Activated CD8-positive, alpha-beta T cell treated with anti-CD3 and anti-CD28 coated beads, Interleukin-2, amount 10 ng/mL, durations not matched to agents 7 days and 5 days (primary cell): ENCODE measurements at places on chromosomes 7 and 10. TPM values are rescaled to one million over a fixed set of nuclear protein-coding genes. Genes with fewer than 3 reads are reported as not detected.
A peak's percentile ranks its signal among the peaks of the same experiment; 100 is the strongest.

- no peak for DNase-seq
Measured at GRCh38 chr7:139109983-139110411, 477 bp upstream of the ZC3HAV1 start.

- no peak for DNase-seq
Measured at GRCh38 chr10:33739031-33739430, 404.6 kb upstream of the NRP1 start.

Gene TET1
- total RNA-seq, result 3.3 TPM

DNA sequence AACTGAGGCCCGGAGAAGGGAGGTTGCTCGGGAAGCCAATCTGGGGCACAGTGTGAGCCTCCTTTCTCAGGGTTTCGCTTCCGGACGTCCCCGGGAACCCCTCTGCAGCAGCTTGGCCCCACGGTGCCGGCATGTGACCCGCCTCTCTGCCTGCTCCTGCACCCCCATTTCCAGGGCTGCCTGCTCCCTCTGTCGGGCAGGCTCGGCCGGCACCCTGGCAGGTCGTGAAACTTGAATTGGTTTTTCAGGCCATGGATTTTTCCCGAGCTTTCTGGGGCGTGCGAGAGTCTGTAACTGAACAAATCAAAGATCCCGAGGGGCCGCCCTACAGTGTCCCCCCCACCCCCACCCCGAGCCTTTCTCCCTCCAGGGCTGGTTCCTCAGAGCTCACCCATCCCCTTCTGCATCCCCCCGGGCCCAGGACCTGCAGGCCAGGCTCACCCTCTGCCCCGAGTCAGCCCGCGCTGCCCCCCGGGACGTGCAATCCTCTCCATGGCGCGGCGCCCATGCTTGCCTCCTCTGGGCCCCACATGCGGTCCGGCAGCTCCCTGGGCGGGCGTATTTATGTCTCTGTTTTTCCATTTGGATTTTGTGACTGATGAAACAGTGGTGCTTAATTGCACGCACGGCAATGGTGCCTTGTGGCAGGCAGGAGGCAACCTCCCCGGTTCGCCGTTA lies 58.1 kb downstream of the UNCX start:
- no peak for DNase-seq

DNA sequence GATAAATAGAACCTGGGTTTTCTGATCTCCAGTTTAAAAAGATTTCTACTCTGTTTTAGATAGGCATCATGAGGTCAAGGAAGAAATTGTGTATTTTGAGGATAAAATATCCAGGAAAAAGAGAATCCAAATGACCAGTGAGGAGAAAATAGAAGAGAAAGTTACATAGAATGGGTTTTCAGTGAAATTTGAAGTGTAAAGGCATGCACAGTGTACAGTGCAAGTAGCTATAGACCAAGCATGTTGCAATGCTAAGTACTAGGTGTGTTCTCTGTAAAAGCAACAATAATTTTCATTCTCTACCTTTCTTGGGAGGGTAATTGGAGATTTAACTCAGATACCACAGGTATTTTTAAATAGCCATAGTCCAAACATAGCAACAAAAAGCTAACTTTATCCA lies 22.6 kb downstream of the CDK1 start:
- no peak for DNase-seq

Gene GPR37
- not detected for total RNA-seq

DNA sequence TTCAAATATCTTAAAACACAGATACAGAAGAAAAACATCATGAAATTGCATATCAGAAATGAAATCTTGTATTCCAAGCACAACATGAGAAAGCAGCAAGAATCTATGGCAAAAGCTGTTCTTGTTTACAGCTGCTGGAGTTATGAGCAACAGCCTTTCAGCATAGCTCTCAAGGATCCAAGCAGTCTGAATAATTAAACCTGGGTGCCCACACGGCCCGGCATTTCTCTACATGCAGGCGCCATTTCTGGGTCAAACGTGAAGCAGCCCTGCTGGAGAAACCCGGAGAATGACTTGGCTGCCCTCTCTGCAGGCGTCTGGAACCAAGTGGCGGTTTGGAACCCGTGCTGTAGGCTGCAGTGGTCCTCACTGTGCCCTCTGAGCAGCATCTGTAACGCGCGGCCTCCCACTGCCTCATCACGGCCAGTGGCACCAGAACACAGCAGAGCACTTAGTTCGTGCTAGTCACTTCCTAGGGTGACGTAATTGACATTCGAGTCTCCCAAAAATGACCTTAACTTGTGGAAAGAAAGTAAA lies 213.0 kb downstream of the TCERG1L start:
- DNase-seq, result no peak

Gene TEX36
- total RNA-seq, result not detected

DNA sequence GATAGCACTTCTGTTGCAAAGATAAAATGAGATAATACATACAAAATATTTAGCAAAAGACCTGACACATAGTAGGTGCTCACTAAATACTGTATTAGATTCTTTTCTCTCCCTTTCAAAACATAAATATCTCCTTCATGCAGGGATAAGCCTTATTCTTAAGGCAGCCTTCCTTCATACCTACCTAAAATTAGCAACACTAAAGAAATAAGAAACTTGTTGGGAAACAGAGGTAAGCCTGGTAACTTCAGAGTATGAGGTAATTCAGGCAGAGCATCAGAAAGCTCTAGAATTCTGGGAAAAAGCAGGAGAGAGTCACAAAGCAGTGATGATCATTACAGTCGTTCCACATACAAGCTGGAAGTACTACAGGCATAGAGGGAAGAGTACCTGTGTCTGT lies 15.2 kb downstream of the HIBADH start:
- DNase-seq, result no peak

Gene BAMBI
- 0.18 TPM for total RNA-seq

Gene ZNF804B
- total RNA-seq, result not detected

Gene ALKBH4
- 11.1 TPM for total RNA-seq

Gene SFTPA1
- not detected for total RNA-seq

GRCh38 chr7:117041822-117042221 lies 88.5 kb downstream of the ST7 start:
- no peak for DNase-seq

- peak; percentile 43 for DNase-seq
Measured at GRCh38 chr7:82044497-82045080, 274.7 kb upstream of the HGF start.

Gene PSTK
- 3.2 TPM for total RNA-seq

Gene GJD4
- total RNA-seq, result not detected

GRCh38 chr10:54503863-54504262 lies 297.2 kb downstream of the PCDH15 start:
- no peak for DNase-seq

GRCh38 chr7:12436896-12437535 lies 33.4 kb upstream of the VWDE start:
- DNase-seq, result no peak

Gene SPDYE8
- not detected for total RNA-seq

Gene ACTL6B
- not detected for total RNA-seq

DNA sequence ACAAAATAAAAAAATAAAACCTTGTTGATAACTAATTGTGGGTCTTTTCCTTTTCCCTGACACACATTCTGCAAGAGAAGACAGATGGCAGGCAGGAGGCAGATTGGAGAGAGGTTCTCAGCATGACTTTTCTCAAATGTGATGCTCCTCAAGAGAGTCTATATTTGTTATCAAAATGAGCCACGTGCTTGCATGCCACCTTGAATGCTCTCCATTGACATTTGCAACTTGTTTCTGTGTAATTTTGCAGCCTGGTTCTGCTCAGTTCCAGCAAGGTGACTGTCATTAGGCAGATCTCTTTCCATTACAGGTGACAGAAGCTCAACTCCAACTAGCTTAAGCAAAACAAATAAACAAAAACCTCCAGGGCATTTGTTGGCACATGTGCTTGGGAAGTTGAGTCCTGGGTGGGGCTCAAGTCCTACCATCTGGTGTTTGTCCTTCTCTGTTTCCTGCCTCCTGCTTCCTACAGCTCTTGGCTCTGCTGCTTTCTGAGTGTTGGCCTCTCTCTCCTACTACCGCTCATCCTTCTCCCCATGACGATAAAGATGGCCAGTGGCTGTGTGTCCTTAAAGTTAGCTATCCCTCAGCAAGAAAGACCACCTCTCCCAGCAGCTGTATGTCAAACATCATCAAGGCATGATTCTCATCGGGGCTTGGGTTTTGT lies 56.7 kb downstream of the GRK5 start:
- no peak for DNase-seq

DNA sequence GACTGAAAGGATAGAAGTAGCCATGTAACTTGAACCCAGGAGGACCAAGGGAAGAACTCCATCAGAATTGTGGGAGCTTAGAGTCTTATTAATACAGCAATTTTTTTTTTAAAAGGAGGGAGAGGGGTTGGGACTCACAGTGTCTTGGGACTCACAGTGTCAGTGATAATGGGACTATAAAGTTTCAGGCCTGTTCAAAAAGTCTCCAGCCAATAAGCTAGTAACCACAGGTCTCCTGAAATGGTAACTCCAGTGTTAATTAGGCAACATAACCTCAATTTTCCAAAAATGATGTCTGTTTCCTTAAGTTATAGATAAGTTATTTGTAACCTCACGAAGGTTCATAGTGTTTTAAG lies 2.4 kb upstream of the HNRNPH3 start:
- no peak for DNase-seq

Gene PITX3
- not detected for total RNA-seq

- DNase-seq, result no peak
Measured at GRCh38 chr10:21919117-21919516, 84.4 kb downstream of the DNAJC1 start.

Gene ADRB1
- total RNA-seq, result 0.29 TPM

Gene CUZD1
- total RNA-seq, result 3.1 TPM

DNA sequence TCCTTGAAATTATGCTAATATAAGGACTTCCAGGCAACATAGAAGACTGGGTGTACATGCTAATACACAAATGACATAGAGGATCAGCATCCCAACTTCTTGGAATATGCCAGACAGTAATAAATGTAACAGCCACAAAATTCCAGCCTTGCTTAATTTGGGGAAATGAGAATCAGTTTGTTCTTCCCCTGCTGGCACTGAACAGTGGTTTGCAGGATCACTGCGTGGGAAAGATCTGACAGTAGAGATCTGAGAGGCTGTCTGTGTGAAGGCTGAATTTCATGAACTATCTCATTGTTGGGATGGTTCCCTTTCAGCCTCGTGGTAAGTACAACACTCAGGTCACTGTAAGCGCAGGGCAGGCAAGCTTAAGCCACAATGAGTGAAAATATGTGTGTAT lies 1078.0 kb downstream of the LRMDA start:
- DNase-seq, result no peak

Gene HIBADH
- 10.3 TPM for total RNA-seq

DNA sequence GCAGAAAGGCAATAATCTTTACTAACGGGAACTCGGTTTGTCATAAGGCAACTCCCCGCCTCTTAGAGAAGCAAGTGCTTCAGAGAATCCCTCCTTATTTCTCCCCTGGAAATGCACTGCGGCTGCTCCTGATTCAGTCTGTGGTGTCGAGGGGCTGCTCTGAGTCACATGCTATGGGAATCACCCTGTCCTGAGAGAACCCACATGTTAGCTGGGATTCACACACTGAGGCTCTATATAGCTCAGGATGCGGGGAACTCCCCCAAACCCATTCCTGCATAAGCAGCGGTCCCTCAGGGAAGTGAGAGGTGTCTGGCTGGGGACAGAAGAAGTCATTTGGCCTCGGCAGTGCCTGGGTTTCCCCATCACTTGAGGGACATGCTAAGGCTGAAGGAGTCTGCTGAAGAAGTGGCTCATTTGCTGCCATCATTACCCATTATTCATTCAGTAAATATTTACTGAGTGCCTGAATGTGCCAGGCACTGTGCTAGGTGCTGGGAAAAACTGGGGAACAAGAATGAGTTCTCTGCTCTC lies 87.5 kb downstream of the ATXN7L1 start:
- DNase-seq, result no peak

Gene SRRM3
- not detected for total RNA-seq

- no peak for DNase-seq
Measured at GRCh38 chr10:67521546-67521945, 174.4 kb downstream of the CTNNA3 start.

DNA sequence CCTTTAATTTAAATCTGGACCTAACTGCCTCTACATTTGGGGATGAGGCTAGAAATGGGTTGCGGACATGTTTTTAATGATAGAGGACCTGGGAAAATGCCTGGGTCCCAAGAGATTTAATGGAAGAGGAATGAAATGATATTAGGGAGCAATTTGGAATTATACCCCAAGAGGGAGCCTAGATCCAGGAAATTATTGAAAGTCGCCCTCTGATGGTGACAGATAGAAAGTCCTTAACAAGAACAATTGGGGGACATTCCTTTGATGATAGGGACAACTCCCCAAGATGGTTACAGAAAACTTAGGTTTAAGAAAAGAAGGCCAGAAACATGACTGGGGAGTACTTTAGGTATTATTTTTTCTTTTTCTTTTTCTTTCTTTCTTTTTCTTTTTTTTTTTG lies 9.5 kb upstream of the TSGA13 start:
- DNase-seq, result no peak

GRCh38 chr7:131937868-131938267 lies 381.4 kb upstream of the PODXL start:
- DNase-seq, result no peak

Gene NT5C2
- total RNA-seq, result 62.0 TPM

Gene RASSF4
- total RNA-seq, result 0.76 TPM

Gene NRG3
- not detected for total RNA-seq

DNA sequence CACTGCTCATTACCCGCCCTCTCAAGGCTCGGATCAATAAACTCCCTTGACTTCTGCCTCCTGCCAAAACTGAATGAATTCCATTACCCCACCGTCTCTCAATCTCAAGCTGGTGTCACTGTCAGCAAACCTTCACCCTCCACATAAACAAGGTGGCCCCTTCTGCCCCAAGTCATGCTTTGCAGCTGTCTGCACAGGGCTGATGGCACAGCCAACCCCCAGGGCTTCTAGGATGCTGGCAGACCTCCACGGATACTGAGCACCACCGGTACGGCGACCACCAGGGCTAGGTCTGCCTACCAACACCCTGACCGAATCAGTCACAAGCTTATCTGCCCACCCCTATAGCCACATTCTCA lies 46.1 kb downstream of the PARD3 start:
- DNase-seq, result no peak

- peak; percentile 44 for DNase-seq
Measured at GRCh38 chr10:46297406-46298204, 10.8 kb downstream of the ANTXRL start.
